Heart right ventricle (tissue), 16 donors: ENCODE measurements at places on chromosomes 2 and 18. TPM values are rescaled to one million over a fixed set of nuclear protein-coding genes. Genes with fewer than 3 reads are reported as not detected.

Gene RRM2
- 0.28 TPM for polyA plus RNA-seq

DNA sequence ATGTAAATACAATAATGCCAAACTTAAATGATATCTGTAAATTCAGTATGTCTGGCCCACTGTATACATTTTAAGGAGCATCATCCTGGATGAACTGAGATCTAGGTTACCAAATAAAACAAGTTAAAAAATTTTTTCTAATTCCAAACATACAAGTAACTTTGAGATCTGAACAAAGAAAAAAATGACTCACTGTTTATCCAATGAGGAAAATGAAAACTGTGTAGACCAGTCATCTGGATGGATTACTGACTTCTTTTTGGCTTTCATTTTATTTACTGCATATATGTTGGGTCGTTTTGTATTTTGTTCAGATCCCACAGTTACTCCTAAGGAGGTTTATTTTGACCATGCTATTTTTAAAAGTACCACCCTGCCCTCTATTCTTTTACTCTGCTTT is 189.8 kb downstream of the RBM43 start:
- no peaks in the 10 kb centered on the region for H3K27me3 ChIP-seq
- no peak overlapping the region for H3K4me3 ChIP-seq
- DNase-seq: no peak
- no peak overlapping the region for H3K27ac ChIP-seq
- no peaks in the 10 kb centered on the region for H3K36me3 ChIP-seq

- H3K27me3 ChIP-seq: peaks cover 94% of the 10 kb centered on the region
- no peaks in the 10 kb centered on the region for H3K36me3 ChIP-seq
- peak overlapping the region; percentile 68 for H3K4me3 ChIP-seq
Measured at GRCh38 chr2:19357402-19358241, 801 bp downstream of the OSR1 start.

GRCh38 chr18:62339106-62339988 is 14.2 kb downstream of the TNFRSF11A start:
- H3K36me3 ChIP-seq: no peaks in the 10 kb centered on the region
- H3K27me3 ChIP-seq: peaks cover 5% of the 10 kb centered on the region
- DNase-seq: no peak

DNA sequence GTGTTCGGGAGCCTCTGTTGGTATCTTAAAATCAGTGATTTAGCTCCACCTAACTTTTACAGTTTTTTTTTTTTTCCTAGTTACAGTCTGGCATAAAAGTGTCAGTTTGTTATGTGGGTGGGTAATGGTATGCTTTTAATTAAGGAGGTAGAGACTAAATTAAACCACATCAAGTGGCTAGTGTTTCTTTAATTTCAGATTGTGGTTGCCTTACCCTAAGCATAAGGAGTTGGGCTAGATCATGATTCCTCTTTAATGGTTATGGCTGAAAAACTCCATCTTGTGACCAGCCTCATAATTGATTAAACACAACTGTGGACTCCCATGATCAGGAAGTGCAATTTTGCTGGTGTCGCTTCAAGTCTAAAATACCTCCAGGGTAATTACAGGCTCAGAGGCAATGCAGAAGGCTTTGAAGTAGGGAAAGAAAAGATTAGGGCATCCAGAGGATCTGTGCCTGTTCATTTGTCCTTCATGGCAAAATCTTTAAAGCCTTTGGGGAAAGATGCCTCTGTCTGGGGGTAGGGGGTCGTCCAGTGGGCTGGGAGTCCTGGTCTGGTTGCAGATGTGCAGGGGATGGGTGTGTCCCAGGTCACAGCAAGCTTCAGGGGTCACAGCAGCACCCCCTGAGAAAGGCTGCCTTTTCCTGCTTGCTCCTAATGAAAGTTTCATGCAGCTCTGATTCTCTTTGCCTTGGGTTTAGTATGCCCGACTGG is 579.2 kb downstream of the BCL11A start:
- no peaks in the 10 kb centered on the region for H3K27me3 ChIP-seq
- no peaks in the 10 kb centered on the region for H3K36me3 ChIP-seq
- H3K4me1 ChIP-seq: no peaks in the 10 kb centered on the region
- DNase-seq: no peak
- H3K27ac ChIP-seq: no peak overlapping the region

DNA sequence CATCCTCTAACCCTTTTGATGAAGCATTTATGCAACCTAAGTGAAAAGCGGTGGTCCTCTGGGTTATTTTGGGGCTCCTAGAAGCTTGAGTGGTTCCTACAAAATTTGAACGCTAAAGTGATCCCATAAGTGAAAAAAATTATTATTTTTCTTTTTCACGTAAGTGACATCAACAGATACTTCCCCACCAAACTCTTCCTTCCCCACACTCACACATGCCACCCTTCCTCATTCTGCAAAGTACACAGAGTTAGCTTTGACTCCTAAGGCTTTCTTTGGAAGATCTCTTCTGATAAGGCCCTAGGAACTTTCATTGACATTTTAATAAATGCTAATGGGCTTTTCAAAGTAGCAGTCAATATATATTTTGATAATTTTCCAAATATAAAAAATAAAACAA is 109.7 kb downstream of the DOCK10 start:
- no peak overlapping the region for H3K4me3 ChIP-seq
- peaks cover 71% of the 10 kb centered on the region for H3K4me1 ChIP-seq
- DNase-seq: no peak

- DNase-seq: no peak
- H3K4me3 ChIP-seq: no peak overlapping the region
- no peak overlapping the region for H3K27ac ChIP-seq
- no peaks in the 10 kb centered on the region for H3K36me3 ChIP-seq
- no peaks in the 10 kb centered on the region for H3K4me1 ChIP-seq
- no peaks in the 10 kb centered on the region for H3K27me3 ChIP-seq
Measured at GRCh38 chr2:141611981-141612380, 518.8 kb downstream of the LRP1B start.

DNA sequence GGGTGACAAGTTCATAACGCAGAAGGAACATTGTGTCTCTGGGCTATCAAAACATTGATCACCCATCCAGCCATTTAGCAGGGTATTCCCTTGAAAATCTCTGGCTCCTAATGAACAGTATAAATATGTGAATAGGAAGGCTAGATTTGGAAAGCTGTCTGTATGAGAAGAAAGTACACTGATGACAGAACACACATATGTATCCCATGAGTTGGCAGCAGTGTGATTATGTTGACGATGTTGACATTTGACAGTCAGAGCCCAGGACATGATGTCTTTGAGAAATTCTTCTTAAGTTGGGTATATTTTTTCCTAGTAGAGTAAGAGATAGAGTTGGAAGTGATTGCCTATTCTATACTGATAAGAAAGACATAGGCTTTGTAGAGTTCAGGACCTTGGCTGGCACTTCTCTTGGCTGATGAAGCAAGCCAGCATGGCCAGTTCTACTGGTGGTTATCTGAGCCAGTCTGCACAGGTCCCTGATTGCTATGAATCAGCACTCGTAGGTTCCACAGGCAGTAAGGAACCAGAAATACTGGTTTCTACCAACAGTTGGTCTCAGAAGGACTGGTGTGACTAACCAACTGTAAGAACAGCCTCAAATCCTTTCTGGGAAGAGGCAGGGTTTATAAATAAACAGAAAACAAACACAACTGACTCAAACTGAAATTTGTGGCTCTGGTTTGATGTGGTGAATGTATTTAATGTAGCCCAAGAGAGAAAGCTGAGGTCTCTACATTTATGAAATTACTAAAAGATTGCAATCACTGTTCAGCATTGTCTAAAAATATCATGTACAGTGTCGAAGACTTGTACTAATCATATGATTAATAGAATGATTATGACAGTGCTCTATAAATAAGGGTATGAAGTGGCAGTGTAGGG is 43.9 kb upstream of the RAPH1 start:
- peaks cover 26% of the 10 kb centered on the region for H3K4me1 ChIP-seq
- H3K36me3 ChIP-seq: no peaks in the 10 kb centered on the region
- no peak overlapping the region for H3K27ac ChIP-seq
- H3K27me3 ChIP-seq: no peaks in the 10 kb centered on the region
- DNase-seq: no peak

Gene COLEC11
- 18.2 TPM for polyA plus RNA-seq

DNA sequence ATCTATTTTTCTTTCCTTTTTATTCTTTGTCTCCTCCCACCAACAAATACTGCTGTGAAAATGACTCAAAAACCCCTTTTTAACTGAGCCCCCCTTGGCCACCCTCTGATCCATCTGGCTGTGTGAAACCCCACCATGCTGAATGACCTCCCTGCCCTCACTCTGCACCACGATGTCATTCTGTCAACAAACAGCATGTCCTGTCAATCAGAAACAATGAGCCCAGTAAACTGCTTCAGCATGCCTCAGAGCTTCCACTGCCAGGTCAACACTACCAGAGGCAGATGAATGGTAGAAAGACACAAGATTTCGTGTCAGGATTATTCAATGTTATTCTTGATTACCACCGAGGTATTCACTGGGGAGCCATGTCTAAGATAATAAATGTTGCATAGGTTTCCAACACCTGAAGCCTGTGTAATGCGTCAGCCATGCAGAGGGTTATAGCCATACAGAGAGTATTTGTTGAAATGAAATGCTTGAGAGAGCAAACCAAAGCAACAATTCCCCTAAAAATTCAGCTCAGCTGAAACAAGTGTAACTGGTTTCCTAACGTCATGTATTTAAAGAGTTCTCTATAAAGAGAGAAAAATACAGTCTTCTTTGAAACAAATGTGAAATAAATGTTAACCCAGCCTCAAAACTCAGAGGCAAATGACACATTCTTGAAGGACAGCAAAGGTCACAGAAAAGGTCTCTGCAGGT is 76.7 kb downstream of the LRP2 start:
- DNase-seq: no peak
- no peak overlapping the region for H3K4me3 ChIP-seq
- no peaks in the 10 kb centered on the region for H3K36me3 ChIP-seq
- no peaks in the 10 kb centered on the region for H3K4me1 ChIP-seq

DNA sequence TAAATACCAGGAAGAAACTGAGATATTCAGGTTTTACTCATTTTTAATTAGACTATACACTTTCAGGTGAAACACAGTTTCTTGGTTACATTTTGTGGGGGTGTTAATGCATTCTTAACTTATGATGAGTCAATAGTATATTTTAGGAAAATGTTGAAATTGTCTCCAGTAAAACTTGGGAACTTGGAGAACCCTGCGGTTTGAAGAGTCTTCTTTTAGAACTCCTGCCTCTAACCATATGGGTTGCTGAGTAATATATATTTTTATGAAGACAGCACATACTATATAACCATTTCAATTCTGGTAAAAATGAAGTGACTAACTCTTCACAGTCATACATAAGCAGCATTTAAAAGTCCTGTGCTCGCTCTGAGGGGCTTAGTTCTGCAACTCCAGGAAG is 308.2 kb upstream of the LRATD1 start:
- H3K36me3 ChIP-seq: no peaks in the 10 kb centered on the region
- no peak for DNase-seq
- H3K27ac ChIP-seq: no peak overlapping the region
- no peak overlapping the region for H3K4me3 ChIP-seq
- H3K4me1 ChIP-seq: no peaks in the 10 kb centered on the region

- no peaks in the 10 kb centered on the region for H3K27me3 ChIP-seq
- H3K27ac ChIP-seq: peak overlapping the region; percentile 100
- no peaks in the 10 kb centered on the region for H3K36me3 ChIP-seq
Measured at GRCh38 chr2:148646231-148646559, 1.6 kb downstream of the EPC2 start.

DNA sequence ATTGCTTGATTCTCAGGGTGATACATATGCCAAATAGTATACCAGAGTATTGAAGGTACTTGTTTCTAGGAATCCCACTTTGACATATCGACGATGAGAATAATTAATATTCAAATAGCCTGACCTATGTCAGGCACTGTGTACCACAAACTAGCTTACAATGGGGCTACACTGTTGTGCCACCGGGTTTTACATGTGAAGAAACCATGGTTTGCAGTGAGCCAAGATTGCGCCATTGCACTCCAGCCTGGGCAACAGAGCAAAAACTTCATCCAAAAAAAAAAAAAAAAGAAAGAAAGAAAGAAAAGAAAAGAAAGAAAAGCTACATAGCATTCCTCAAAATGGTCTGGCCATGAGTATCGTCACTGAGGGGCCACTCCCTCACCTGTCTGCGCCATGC is 25.5 kb downstream of the GYPC start:
- H3K27me3 ChIP-seq: no peaks in the 10 kb centered on the region
- H3K4me3 ChIP-seq: no peak overlapping the region
- H3K4me1 ChIP-seq: peaks cover 23% of the 10 kb centered on the region
- no peak for DNase-seq
- no peaks in the 10 kb centered on the region for H3K36me3 ChIP-seq

Gene IKZF2
- 0.36 TPM for polyA plus RNA-seq

DNA sequence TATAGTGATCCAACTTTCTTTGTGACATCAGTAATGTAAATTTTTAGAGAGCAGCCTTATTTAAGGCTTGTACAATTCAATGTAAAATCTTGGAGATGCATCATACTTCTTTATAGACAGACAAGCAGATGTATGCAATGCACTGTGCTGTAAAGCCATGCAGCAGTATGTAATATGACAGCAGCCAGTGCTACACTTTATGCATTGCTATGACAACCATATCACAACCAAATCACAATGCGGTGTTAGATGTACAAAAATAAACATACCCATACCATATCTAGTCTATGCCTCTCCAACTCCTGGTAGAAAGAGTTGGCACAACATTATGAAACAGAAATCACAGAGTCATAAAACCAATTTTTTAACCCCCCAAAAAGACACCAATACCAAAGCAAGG is 110.3 kb upstream of the WDSUB1 start:
- no peaks in the 10 kb centered on the region for H3K4me1 ChIP-seq
- peaks cover 60% of the 10 kb centered on the region for H3K36me3 ChIP-seq
- no peaks in the 10 kb centered on the region for H3K27me3 ChIP-seq
- H3K4me3 ChIP-seq: no peak overlapping the region

DNA sequence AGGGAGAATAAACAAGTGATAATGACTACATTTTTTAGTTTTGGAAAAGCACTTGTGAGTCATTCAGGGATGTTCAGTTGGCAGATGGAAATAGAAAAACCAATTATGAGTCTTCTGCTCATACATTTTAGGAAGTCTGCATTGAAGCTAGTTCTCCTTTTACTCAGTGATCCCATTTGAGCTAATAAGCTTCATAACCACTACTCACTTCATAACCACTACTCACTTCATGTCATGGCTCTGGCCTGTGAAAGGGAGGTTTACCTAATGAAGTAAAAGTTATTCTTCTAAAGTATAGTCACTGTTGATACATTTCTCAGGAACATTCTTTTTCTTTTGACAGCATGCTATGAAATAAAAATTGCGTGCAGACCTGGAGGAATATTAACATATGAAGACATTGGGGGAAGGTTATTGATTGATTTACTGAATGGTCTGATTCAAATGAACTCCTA is 948.7 kb downstream of the TSN start:
- DNase-seq: no peak
- no peak overlapping the region for H3K27ac ChIP-seq
- no peak overlapping the region for H3K4me3 ChIP-seq
- H3K36me3 ChIP-seq: no peaks in the 10 kb centered on the region
- no peaks in the 10 kb centered on the region for H3K27me3 ChIP-seq

- peak overlapping the region; percentile 76 for H3K27ac ChIP-seq
- DNase-seq: peak; percentile 56
- H3K4me3 ChIP-seq: no peak overlapping the region
- H3K36me3 ChIP-seq: no peaks in the 10 kb centered on the region
- no peaks in the 10 kb centered on the region for H3K27me3 ChIP-seq
Measured at GRCh38 chr2:231545105-231545902, 15.1 kb upstream of the NMUR1 start.

Gene COL3A1
- polyA plus RNA-seq: 33.5 TPM

Gene AFF3
- 0.39 TPM for polyA plus RNA-seq

Gene ANKRD23
- polyA plus RNA-seq: 0.96 TPM

Gene MATN3
- polyA plus RNA-seq: 0.37 TPM

- H3K4me3 ChIP-seq: no peak overlapping the region
- H3K27ac ChIP-seq: no peak overlapping the region
- H3K36me3 ChIP-seq: peaks cover 22% of the 10 kb centered on the region
- H3K27me3 ChIP-seq: no peaks in the 10 kb centered on the region
- peaks cover 13% of the 10 kb centered on the region for H3K4me1 ChIP-seq
Measured at GRCh38 chr2:119683713-119684443, 4.9 kb downstream of the TMEM177 start.

Gene TMEM37
- polyA plus RNA-seq: 1.2 TPM

Gene KRTCAP3
- polyA plus RNA-seq: 0.23 TPM
